ENCODE measurements at places on chromosomes 16 and 17.
A peak's percentile ranks its signal among the peaks of the same experiment; 100 is the strongest.

- no peak for DNase-seq
Measured at GRCh38 chr16:77194295-77195231, 3.6 kb downstream of the MON1B start.

- no peak for DNase-seq
Measured at GRCh38 chr16:1788095-1788707, 5.3 kb downstream of the IGFALS start.

DNA sequence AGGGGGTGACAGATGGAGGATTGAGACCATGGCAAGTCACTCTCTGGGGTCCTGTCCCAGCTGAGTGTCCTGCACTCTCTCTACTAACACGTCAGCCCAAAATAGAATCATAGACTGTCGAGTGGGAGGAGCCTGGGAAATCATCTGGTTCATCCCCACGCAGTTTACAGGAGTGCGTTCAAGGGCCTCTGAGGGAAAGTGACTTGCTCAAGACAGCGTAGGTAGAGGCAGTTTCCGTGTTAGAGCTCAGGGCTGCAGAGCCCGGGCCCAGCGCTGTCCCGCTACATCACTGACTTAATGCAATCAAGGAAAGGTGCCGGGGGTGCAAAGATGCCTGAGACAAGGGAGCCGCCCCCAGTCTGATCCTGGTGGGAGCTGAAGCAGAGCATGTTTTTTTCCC, 10.3 kb downstream of the GSG1L2 start:
- no peak for DNase-seq

DNA sequence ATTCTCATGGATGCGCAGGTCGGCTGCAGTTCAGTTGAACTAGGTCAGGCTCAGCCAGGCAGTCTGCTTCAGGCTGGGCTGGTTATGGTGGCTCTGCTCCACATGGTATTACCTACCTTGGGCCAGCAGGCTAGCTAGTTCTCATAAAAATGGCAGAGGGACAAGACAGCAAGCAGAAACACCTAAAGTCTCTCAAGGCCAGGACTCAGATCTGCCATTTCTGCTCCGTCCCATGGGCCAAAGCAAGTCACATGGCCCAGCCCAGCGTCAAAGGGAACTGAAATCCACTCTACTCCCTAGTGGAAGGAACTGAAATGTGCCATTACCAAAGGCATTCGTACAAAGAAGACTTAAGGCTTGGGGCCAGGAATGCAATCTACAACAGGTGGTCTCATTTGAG, 160.0 kb downstream of the TMEM132E start:
- no peak for DNase-seq

GRCh38 chr17:56173958-56174835, 20.9 kb downstream of the ANKFN1 start:
- DNase-seq: peak; percentile 52

DNA sequence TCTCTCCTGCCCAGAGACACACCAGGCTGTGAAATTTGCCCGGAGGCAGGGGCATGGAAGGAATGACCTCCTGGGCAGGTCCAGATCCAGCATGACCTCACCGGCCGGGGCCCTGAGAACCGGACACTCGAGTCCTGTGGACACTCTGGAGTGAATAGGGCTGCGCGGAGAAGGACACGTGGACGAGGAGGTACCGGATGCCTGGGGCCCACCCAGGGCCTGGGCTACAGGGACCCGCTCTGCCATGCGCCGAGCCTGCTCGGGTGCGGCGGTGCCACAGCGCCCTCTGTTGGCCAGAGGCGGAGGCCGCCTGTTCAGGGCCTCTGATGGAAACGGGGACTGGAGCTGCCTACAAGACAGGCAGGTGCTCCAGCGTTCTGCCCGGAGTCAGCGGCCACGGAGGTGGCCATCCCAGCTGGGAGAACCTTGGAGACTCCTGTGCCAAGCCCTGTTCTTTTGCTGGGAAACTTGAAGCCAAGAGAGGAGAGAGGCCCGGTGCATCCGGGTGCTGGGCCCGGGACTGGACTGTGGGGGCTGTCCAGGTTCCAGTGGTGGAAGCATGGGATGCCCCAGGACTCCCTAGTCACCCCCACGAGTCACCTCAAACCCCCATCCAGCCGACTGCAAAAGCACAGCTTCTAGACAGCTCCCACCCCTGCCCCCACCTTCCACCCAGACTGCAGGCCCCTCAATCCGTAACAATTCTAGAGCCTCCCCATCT, 19.3 kb upstream of the NXPH3 start:
- peak; percentile 78 for DNase-seq

GRCh38 chr16:12398029-12398682, 405.5 kb downstream of the CPPED1 start:
- DNase-seq: no peak

DNA sequence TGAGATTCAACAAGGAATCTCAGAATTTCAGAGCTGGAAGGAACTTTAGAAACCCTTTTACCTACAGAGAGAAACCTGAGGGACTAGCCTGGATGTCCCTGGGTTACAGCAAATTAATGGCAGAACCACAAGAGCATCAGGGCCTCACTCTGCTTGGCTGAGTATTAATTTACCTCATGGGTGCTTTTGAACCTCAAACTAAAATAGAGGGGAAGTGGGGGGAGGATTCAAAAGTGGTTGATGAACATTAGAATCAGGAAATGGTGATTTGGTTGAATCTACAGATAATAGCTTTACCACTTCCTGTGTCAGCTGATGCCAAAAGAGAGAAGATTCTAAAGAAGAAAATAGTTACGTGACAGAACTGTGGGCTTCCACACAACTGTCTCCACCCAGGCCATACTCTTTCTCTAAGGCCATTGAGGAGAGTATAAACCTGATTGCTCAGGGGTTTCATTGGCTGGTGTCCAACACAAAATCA, 11.3 kb upstream of the SKAP1 start:
- no peak for DNase-seq

GRCh38 chr17:14581186-14581830, 280.4 kb downstream of the HS3ST3B1 start:
- no peak for DNase-seq

GRCh38 chr17:27200476-27200875, 93.4 kb upstream of the WSB1 start:
- DNase-seq: no peak

GRCh38 chr17:81049973-81050551, 15.1 kb downstream of the BAIAP2 start:
- peak; percentile 69 for DNase-seq

DNA sequence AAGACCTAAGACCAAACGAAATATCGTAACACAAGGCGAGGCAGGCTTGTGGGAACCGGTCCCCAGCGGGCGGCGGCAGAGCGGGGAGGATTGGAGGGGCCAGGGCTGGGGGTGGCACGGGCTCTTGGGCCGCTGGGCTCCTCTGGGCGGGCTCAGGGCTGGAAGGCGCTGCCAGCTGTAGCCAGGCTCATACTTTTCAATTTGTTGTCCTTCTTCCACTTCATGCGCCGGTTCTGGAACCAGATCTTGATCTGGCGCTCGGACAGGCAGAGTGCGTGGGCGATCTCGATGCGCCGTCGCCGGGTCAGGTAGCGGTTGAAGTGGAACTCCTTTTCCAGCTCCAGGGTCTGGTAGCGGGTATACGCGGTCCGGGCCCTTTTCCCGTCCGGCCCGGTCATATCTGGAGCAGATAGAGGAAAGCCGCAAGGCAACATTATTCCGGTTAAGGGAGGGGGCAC, 1.5 kb downstream of the HOXB5 start:
- no peak for DNase-seq

GRCh38 chr17:31494259-31495021, 103.0 kb downstream of the RAB11FIP4 start:
- no peak for DNase-seq

DNA sequence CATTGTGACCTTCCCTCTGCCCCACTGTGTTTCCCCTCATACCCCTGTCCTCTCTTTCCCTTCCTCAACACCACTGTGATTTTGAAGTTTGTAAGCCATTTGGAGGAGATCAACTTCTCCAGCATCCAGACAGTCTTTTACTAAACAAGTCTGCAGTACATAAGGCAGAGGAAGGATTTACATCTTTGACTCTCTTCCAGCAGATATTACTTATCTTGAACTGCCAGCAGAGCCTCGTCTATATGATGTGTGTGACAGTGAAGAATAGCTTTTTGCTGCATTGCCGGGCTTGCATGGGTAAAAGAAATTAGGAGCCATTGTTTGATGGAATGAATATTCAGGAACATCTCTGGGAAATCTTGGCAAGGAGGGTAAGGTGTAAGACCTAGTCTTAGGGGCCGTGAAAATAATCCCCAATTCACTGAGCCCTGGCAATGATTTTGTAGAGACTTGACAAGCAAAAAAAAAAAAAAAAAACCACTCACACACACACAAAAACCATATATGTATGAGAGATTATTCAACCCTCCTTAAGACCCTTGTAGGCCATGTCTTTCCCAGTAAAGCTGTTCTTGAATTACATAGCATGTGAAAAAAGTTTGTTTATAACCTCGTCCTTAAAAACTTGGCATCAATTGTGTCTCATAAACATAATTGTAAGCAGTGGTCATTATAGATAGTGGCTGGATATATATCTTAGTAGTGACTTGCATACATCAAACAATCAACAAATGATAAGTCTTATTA, 903.9 kb downstream of the CDH11 start:
- no peak for DNase-seq

GRCh38 chr17:68941761-68942160, 13.4 kb downstream of the ABCA8 start:
- DNase-seq: no peak

DNA sequence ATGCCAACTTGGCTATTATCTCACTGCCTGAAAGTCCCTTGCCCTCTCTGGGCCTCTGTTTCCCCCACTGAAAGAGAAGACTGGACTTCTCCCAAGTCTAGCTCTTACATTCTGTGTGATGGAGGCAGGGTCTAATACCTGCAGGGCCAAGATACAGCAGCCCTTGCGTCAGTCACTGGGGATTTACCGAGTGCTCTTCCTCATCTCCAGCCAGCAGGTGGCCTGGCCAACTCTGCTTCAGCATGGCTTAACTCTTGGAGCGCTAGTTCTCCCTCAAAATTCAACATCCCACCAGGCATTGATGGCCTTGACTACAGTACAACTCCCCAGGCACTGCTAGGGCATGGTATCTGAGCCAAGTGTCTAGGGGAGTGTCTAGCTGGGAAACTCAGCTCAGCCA, 19.9 kb upstream of the MTMR4 start:
- DNase-seq: no peak

- DNase-seq: peak; percentile 66
Measured at GRCh38 chr17:78745407-78746088, 36.5 kb downstream of the CYTH1 start.

DNA sequence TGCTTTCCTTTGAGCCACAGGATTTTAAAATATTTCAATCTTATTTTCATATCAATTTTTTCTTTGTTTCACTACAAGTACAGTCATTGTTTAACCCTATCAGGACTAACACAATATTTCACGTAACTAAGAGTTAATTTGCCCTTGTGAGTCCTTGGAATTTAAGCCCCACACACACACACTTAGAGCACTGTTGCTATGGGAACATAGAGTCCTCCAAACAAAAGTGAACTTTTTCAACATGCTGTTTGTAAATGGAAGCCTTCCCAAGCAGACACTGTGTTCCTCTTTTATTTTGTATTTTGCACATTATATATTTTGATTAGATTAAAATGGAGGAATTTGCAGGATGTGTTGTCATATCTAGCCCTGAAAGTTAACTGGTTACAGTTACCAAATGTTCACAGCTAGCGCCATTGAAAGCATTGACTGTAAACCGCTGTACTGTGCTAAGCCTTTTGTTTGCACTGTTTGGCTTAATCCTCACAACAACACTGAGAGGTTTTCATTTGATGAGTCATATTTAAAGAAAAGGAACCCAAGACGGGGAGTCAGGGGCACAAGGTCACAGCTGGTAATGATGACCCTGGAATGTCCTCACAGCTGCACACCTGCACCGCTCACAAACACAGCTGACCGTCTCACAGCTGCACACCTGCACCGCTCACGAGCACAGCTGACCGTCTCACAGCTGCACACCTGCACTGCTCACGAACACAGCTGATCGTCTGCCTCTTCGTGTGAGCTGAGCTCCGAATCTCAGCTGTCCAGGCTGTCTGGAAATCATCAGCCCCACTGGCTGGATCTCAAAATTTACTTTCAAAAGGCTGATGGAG, 6.3 kb downstream of the HSBP1 start:
- DNase-seq: peak; percentile 50

- no peak for DNase-seq
Measured at GRCh38 chr17:66369830-66370229, 67.4 kb downstream of the PRKCA start.

- no peak for DNase-seq
Measured at GRCh38 chr16:12173121-12173520, 196.6 kb downstream of the SNX29 start.

DNA sequence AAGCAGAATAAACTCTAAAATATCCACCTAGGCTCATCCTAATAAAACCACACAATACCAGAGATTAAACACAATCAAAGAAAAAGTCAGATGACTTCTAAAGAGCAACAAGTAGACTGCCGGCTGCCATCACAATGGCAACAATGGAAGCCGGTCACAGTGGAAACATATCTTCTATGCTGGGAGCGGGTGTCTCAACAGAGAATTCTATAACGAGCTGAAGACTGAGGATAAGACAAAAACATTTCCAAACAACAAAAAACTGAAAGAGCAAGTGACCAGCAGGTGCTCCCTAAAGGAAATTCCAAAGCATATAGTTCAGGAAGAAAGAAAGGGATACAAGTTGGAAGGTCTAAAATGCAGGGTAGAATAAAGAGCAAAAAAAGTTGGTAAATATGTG, 8.9 kb downstream of the NSMCE1 start:
- DNase-seq: no peak

- DNase-seq: peak; percentile 54
Measured at GRCh38 chr16:11632455-11632939, 35.8 kb upstream of the SNN start.

DNA sequence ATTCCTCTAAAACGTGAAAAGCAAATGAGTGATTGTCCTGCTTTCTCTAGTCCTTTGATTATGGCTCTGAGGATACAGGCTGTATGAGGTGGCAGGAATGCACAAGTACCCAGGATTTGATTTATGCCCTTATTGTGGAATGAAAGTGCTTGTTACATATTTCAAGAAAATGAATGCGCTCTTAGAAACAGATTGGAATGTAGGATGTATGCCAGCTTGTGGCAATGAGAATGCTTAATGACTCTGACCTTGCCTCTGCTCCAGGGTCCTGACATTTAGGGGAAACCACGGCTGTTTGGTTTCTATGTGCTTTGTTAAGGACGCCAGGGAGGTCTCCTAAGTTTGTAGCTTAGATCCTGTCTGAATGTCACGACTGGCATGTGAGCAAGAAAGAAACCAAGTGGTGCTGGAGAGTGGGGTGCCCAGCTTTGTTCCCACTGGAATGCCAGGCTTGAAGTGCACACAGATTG, 22.0 kb downstream of the PRCD start:
- DNase-seq: peak; percentile 78

GRCh38 chr16:87586201-87586782, 16.0 kb upstream of the JPH3 start:
- DNase-seq: no peak

- DNase-seq: no peak
Measured at GRCh38 chr17:9792181-9792840, 919 bp upstream of the DHRS7C start.

GRCh38 chr17:4247971-4248388, 15.8 kb downstream of the ANKFY1 start:
- DNase-seq: no peak

- DNase-seq: no peak
Measured at GRCh38 chr16:70683146-70683944, 2.5 kb downstream of the MTSS2 start.

GRCh38 chr16:75244844-75245758, 6.3 kb downstream of the BCAR1 start:
- DNase-seq: peak; percentile 98

GRCh38 chr17:21397341-21398190, 21.4 kb downstream of the KCNJ12 start:
- no peak for DNase-seq

Measured in ELR (cell line).